ENCODE measurements at places on chromosomes 2 and 18.

DNA sequence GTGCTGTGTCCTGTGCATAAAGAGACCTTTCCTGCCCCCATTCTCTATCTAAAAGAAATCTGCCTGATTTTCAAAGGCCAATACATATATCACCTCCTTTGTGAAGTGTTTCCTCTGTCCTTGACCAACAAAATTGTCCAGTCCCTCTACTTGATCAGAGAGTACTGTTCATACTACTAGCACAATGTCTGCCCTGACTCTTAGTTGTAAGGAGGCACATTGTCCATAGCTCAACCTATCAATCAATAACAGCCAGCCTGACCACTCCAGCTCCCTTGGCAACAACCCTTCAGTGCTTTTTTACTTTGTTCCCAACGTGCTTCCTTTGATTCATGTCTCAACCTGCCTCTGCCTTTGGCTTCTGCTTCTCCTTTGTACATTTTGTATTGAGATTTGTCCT lies 398.9 kb downstream of the TRIB2 start:
- DNase-seq = no peak

GRCh38 chr2:44351088-44351487 lies 10.2 kb downstream of the PREPL start:
- DNase-seq = no peak

DNA sequence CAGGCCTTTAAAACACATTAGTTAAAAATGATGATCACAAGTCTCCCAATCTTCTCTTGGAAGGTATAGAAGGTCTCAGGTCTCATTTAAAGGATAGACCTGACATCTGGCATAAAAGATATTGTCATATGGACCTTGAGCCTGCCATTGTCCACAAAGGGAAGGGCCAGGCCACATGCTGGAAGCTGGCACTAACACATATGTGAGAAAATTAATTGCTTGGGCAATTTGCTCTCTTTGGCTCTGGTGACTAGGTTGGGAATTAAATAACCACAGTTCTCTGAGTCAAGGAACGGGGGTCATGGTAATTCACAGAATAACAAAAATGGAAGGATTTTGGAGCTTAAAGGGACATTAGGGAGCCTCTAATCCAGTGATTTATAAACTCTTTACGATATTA lies 727.3 kb downstream of the BCL11A start:
- DNase-seq = no peak

- DNase-seq = no peak
Observed at GRCh38 chr2:28269019-28269784, 123.5 kb upstream of the FOSL2 start.
